Activated naive CD8-positive, alpha-beta T cell treated with anti-CD3 and anti-CD28 coated beads, Interleukin-2, amount 50 U/mL, for 16 hours (primary cell): ENCODE measurements at places on chromosomes 12 and 14.

DNA sequence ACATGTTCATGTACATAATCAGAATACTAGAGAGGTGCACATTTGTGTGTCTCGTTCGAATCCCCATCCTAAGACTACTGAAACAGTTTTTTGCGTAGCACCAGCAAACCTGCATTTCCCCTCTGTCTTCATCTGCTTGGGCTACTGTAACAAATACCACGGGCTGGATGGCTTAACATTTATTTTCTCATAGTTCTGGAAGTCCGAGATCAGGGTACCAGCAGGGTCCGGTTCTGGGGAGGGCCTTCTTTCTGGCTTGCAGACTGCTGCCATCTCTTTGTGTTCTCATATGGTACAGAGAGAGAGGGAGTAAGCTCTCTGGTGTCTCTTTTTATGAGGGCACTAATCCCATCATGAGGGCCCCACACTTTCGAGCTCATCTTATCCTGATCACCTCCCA, 30.6 kb downstream of the KLC1 start:
- DNase-seq, result no peak

DNA sequence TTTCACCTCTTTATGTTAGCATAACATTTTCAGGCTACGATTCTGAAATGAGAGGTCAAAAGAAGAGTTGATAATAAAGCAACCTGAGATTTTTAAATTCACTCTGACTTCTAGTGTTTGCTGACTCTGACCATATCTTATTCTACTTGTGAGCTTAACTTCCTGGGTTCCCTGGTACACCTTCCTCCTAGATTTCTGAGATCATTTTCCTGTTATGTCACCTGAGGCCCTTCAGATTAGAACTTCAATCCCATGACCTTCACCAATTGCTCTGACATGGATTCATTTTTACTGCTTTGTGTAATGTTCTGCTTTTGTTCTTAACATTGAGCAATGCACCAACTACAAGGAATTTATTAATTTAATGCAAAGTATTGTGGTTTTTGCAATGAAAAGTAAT, 542.9 kb upstream of the FLRT2 start:
- no peak for DNase-seq

- DNase-seq, result no peak
Observed at GRCh38 chr14:23861666-23862065, 91.9 kb upstream of the DHRS4 start.

DNA sequence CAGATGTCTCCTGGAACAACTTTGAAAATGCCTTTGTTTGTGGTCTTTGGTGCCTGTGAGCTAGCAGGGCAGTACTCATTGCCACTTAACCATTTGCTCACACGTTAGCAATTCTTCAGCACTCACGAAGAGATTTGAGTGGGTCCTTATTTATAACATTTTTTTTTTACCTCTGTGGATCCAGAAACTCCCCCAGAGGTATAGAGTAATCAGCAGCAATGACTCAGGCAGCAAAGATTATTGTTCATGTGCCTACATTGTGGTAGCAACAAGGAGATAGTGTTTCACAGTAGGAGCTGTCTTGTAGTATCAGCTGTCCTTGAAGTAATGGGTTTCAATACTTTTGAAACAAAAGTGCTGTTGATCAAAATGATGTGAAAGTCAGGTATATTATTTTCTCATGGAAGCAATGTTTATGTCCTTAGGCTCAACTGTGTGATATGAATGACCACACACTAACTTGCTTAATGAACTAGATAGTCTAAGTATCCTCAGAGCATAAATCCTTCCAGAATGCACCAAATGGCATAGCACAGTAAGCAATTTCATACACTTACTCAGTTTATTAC, 304.1 kb downstream of the EGLN3 start:
- no peak for DNase-seq

GRCh38 chr14:89117012-89117411, 292.6 kb downstream of the TTC8 start:
- no peak for DNase-seq

- DNase-seq, result peak; percentile 20
Observed at GRCh38 chr14:68210729-68211299, 391.2 kb downstream of the RAD51B start.

DNA sequence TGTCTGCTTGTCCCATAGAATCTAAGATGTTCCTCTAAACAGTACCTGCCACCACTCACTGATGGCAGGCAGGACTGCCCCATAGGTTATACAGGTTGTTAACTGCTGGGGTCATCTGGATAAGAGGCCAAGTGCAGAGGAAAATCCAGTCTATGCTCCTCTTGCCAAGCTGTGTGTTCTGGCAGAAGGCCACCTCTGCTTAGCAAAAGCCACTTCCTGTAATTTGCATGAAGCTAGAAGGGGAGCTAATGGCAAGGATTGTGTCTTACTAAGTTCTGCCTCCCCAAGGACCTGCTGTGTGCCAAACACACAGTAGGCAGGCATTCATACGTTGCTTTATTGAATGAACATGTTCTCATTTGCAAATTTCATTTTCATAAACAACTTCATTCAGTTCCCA, 445.4 kb downstream of the BCL11B start:
- no peak for DNase-seq

- no peak for DNase-seq
Observed at GRCh38 chr14:35224615-35225014, 67.6 kb upstream of the PSMA6 start.

DNA sequence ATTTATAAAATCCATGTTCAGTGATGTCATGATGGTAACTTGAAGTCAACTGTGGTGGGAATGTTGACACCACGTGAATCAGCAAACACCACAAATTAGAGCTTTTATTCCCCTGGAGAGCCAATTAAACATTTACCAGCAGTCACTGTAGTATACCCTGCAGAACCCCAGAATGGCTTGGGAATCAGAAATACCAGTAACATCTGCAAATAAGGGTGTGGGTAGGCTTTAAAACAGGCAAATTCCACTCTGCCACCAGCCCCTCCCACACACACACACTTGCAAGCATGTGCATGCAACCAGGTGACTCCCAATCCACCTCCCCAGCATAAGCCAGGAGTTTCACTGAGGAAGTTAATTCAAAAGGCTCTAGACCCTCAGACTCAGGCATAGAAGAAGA, 63.6 kb upstream of the TMEM263 start:
- no peak for DNase-seq

- no peak for DNase-seq
Observed at GRCh38 chr12:122421187-122421820, 1.2 kb downstream of the CLIP1 start.

- no peak for DNase-seq
Observed at GRCh38 chr14:100618763-100619320, 31.6 kb upstream of the BEGAIN start.

GRCh38 chr12:109989380-109989779, 6.8 kb downstream of the GIT2 start:
- no peak for DNase-seq

- no peak for DNase-seq
Observed at GRCh38 chr14:61260939-61261776, 20.0 kb downstream of the TMEM30B start.

GRCh38 chr12:5796959-5797225, 148.2 kb downstream of the ANO2 start:
- no peak for DNase-seq

- DNase-seq, result no peak
Observed at GRCh38 chr12:52291267-52291935, at the start of gene KRT81. Gene KRT81, minus strand, starts transcription at chr12:52291534. Its CDS starts 69 bp downstream, at chr12:52291465.

DNA sequence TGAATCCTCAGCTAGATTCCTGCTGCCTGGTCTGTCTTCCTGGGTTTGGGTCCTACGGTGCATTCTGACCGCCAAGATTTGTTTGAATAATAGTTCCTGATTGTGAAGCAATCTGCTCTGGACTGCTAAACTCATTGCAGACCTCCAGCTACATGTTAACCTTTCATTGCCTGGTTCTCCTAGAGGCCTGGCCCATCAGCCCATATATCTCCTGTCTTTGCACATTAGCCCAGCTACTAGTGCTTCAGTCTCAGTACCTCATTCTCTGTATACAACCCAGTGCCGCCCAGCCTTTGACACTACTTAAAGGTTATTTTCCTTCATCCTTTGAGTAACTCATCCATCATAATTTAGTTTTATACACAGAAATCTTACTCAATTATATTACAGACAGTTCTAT, 65.6 kb upstream of the GRIP1 start:
- DNase-seq, result no peak

GRCh38 chr14:53273671-53274072, 120.5 kb upstream of the DDHD1 start:
- DNase-seq, result no peak

GRCh38 chr12:42260518-42260917, 22.5 kb upstream of the YAF2 start:
- no peak for DNase-seq

- DNase-seq, result peak; percentile 2
Observed at GRCh38 chr12:12927211-12928079, 24.5 kb downstream of the GPRC5D start.

GRCh38 chr14:22179190-22179589, 409.8 kb downstream of the DAD1 start:
- no peak for DNase-seq

DNA sequence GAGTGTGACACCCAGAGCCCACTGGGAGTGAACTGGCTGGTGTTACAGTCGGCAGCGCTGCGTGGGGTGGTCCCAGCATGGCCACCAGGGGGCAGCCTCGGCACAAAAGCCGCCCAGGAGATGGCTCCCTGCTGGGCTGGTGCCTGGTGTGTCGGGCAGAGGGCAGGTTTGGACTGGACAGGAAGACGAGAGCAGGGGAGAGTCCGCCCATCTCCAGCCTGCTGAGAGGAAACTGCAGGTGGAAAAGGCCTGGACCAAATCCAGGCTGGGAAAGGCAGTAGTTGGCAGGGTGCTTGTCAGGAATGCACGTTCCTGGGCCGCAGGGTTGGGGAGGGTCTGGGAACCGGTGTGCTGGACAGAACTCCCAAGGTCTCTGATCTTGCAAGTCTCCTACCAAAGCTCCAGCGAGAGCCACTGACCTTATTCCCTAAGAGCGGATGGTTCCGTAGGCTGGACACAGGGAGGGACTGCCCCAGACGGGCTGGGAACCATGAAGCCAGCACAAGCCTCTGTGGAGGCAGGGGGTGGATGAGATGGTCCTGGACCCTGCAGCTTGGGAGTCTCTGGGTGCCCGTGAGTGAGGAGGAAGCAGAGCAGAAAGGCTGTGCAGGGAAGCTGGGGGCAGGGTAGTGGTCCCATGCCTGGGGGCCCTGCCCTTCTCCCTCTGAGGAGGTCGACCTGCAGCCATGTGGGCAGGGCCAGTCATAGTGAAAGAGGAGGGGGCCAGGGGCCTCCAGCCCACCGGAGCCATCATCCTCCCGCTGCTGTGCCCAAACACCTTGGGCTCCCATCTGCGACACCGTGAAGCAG, 1.8 kb downstream of the AHNAK2 start:
- peak; percentile 74 for DNase-seq

DNA sequence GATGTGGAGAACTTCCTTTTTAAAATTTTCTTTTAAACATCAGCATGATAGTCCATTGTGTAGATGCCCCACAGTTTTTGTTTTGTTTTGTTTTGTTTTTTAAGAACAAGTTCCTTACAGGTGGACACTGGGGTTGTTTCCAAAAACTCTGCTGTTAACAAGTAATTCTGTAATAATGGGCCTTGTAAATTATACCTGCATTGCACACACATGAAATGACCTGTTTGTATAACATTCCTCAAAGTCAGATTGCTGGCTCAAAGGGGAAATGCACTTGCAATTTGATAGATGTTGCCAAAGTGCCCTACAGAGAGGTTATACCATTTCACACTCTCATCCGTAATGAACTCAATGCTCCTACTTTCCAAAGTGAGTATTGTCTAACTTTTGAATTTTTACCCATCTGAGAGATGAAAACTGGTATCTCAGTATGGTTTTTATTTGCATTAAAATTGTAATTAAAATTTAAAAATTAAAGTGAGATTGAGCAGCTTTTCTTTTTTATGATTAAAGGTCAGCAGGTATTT, 89.2 kb downstream of the SPPL3 start:
- no peak for DNase-seq

- no peak for DNase-seq
Observed at GRCh38 chr12:125089626-125090025, 24.4 kb downstream of the AACS start.

GRCh38 chr12:57729321-57729844, 9.2 kb downstream of the AGAP2 start:
- no peak for DNase-seq

DNA sequence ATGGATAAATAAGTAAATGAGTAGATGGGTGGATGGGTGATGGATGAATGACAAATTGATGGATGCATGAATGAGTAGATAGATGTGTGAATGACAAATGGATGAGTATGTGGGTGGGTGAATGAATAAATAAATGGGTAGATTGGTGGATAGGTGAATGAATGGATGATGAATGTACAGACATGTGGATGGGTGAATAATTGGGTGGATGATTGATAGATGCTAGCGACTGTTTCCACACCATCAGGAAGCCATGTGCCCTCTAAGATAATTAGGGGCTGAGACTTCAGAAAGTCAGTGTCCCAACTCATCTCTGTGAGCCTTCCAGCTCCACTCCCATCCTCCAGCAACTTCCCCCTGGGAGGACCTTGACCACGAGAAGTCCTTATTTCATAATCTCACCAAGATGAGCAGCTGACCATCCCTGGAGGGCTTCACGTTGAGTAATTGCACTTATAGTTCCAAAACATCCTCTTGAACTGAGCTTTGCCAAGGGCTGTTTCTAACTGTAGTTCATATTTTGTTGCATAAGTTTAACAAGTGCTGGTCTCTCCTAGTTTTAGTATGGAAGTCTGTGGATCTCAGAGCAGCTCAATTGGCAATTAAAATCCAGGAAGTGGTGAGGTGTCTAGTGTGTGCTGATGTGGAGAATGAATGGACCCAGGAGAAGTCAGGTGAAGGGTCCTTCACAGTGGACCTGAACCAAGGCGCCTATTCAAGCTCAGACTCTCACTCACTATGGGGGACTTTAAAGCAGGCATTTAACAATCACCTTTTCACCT, 295.7 kb downstream of the ADGRD1 start:
- no peak for DNase-seq

- no peak for DNase-seq
Observed at GRCh38 chr14:39368261-39368959, 63.8 kb downstream of the FBXO33 start.

DNA sequence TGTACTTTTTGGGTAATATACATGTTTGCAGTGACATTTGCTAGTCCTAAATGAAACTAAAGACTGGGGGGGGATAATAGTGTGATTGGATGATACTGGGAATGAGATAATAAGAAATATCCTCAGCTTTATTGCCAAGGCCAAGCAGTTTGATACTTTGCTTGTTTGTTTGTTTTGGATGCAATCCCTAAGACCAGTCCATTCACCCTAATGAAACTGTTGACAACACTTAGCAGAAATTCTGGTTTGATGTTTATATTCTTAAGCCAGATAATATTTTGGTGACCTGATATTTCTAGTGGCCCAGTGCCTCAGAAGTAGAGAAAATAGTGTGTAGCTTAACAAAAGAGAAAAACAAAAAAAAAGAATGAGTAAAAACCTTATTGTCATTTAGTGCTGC, 1.8 kb downstream of the PHC1 start:
- DNase-seq, result no peak

- no peak for DNase-seq
Observed at GRCh38 chr12:123006977-123007376, 26.5 kb downstream of the ARL6IP4 start.

- no peak for DNase-seq
Observed at GRCh38 chr12:57223191-57224165, 6.0 kb upstream of the SHMT2 start.

GRCh38 chr14:104876251-104876699, 11.2 kb downstream of the CEP170B start:
- DNase-seq, result no peak

GRCh38 chr14:75280291-75280830, 1.7 kb downstream of the FOS start:
- DNase-seq, result no peak

GRCh38 chr12:89041078-89041477, 311.2 kb downstream of the DUSP6 start:
- DNase-seq, result no peak
